ENCODE measurements at places on chromosomes 2 and 18.

DNA sequence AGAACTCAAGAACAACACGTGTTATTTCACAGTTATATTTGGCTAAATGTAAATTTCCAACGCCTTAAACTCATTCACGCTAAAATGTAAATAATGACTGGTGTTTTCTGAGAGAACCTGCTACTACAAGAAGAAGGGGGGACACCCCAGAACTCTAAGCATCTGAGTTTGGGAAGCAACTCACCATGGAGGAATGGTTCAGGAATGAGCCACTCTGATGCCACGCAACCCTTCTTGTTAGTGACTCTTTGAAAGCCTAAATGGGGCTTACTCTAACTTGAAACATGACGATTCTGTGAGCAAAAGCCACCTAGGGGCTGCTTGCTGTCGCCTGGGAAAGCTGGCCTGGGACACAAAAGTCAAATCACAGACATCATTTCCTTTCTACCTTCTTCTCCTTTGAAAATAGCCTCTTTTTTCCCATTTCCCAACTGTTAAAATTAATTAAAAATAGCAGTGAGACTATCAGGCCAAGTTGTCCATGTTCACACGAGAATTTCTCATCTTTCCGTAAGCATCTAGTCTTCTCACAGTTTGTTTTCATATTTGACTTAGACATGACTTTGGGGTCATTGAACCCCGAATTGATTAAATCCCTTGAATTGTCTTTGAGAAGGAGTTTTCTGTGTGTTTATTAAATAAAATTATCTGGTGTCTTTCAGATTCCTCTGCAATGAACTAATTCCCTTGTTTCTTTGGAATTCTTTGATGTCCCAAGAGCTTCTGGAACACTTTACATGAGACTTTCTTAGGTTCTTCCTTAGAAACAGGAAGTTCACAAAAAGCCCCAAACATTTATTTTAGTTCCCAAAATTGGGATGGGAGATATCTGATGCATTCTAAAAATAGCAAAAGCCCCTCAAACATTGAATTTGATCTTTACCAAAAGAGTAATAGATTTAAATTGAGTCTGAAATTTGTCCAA, 75.5 kb upstream of the CABLES1 start:
- DNase-seq: no peak

DNA sequence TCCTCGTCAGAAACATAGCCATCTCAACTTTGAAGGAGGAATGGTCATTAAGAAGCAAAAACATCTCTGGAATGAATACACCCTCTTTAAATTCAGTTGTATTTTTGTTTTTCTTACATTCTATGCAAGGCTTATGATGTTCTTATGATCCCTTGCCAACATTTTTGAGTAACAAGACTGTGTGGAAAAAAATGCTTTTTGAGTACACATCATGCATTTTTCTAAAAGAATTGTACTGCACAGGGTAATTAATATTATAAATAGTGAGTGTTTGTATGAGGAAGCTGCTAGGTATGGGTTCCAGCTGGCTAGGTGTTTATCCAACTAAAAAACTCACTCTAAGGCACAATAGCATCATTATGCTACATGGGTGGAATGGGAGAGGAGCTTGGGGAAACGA, 59.0 kb upstream of the SPATS2L start:
- DNase-seq: no peak

DNA sequence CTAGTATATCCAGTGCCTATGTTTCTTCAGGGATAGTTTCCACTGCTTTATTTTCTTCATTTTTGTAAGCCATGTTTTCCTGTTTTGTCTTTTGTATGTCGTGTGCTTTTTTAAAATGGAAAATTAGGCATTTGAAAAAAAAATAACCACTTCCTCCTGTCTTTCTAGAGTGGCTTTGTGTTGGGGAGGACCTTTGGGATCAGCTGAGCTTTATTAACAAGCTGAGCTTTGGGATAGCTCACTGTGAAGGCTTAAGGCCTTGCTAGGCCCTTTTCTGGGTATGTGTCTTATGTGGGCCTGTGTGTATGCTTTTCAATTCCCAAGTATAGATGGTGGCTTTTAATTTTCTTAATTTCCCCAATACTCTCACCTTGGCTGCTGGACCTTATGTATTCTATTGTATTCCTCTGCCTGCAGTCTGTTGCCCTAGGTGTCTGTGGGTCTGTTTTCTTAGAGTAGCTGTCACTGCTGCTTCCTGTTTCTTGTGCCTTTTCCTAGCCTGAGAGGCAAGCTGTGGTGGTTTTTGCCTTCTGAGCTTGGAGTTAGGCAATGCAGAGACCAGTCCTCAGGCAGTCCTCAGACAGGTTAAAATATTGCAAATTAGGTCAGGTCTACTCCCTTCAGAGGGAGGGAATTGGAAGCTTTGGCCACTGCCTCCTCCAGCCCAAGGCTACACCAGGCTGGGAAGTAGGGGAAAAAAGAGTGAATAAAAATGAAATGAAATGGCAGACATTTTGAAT, 134.7 kb downstream of the LDLRAD4 start:
- no peak for DNase-seq

DNA sequence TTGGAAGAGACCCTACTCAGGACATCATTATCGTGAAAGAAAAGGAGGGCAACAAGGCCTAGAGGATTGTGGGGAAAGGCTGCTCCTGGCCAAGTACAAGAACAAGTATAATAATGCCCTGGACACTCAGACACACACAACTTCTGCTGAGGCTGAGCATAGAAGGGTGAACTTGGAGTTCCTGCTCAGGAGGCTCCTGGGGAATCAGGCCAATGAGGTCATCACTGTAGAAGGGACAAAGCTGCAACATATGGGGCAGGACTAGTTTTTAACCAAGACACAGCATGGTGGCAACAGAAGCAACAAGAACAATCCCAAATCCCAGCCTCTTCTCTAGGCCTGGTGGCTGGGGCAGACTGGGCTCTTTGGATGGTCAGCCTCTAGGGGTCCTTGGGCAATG, 102.6 kb downstream of the POLR1A start:
- DNase-seq: no peak

DNA sequence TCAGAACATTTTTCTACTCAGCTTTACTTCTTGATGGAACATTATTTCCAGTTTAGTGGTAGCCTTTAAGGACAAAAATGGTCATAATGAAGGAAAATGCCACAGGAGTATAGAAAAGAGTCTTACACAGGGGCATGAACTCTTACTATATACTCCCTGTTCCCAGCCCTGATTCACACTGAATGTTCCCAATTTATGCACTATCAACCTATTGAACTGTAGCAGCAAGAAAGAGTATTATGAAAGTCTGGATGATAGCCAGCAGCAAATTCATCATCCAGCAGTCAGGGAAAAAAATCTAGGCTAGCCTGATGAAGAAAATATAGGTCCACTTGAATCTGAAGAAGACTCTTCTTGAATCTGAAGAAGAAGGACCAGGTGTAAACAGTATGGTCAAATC, 1170.3 kb upstream of the CHAC2 start:
- DNase-seq: no peak

DNA sequence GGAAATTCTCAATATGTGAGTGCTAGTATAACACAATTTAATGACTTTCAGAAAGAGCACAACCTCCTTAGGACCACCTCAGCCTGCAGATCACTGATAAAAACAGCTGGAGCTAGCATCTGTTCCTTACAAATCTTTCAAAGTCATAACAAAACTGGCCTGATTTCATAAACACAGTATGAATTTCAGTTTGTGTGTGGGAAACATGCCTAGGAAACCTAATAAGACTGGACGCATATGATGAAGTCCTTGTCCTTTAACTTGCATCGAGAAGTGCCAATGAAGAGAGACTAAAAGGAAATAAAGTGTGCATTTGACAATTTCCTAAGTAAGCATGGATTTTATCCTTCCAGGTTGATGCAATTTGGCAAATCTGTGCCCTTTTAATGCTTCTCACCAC, 74.1 kb upstream of the KLHL14 start:
- DNase-seq: no peak

DNA sequence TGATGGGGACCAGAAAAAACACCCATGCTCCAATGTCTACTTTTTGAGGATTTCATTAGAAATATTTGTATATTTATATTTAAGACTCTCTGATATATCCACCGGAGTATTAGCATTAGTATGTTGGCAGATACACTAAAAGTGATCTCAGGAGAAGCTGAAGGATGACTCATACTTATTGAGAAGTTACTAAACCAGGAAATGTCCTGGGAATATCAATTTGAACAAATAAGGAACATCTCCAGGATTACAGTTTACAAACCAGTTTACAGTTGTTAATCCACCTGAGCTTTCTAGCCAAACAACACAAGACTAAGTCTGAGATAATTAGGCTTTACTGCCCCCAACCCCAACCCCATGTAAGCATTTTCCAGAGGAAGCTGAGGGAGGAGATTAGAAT, 16.1 kb upstream of the DPP4 start:
- no peak for DNase-seq

- DNase-seq: no peak
These were observed 17.0 kb downstream of the BZW1 start for GRCh38 chr2:200828572-200829257.

GRCh38 chr2:106685180-106685897, 198.2 kb downstream of the CD8B2 start:
- DNase-seq: no peak

GRCh38 chr18:39938676-39939608, 2016.1 kb upstream of the PIK3C3 start:
- no peak for DNase-seq

DNA sequence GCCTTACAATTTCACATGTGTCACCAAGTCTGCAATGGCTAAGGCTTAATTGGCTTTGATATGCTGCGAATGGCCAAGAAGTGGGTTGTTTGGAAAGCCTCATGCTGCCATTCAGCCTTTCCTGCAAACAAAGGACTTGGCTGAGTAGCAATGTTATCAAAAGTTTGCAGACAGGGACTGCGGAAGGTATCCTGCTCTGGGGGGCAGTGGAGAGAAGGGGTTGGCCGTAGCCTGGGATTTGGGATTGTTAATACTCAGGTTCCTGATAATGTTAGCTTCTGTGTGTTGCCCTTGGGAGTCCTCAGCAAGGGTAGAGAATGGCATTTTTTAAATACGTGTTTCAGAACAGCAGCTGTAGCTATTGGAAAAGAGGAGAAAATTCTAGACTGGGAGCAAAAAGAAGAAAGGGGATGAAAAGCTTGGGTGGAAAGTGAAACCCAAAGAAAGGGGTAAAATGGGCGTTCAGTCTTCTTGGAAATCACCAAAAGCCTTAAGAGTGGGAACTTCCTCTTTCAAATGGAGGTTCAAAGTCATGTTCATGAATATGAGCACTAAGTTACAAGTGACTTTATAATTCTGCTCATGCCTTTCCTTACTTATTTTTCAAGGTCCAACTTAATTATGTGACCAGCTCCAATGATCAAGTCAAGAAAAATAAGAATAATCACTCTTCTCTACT, 325.1 kb downstream of the RNF144A start:
- DNase-seq: no peak

DNA sequence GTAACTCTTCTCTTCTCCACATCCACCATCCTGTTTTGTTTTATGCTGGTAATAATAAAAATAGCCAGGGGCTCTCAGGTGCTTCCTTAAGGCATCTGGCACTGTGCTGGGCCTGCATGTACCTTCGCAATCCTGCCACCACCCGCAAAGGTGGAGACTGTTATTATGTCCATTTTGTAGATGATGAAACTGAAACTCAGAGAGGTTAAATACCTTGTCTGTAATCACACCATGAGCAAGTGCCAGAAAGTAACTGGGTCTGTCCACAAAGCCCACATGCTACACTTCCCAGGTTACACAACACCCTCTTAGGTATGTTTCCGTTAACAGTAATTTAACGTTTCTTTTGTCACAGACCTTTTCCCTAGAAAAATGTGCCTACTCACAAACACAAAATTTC, 27.0 kb downstream of the NRP2 start:
- no peak for DNase-seq

- DNase-seq: no peak
These were observed 138.0 kb upstream of the DNMT3A start for GRCh38 chr2:25479761-25480160.

DNA sequence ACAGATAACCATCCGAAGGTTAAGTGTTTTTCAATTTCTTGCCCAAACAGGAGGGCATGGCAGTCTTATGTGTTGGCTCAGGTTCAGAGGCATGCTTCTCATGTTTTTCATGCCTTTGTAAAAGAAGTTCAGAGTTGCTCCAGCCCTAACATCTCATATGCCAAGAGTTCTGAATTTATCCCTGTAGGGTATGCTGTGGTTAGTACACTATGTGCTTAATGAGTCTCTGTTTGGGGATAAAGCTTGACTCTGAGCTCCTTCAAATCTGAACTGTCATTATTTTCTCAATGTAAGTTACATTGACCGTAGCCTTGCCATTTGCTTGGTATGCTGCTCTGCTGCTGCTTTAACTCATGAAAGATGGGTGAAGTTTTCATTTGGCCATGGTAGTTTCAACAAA, 67.9 kb upstream of the PNPT1 start:
- no peak for DNase-seq

DNA sequence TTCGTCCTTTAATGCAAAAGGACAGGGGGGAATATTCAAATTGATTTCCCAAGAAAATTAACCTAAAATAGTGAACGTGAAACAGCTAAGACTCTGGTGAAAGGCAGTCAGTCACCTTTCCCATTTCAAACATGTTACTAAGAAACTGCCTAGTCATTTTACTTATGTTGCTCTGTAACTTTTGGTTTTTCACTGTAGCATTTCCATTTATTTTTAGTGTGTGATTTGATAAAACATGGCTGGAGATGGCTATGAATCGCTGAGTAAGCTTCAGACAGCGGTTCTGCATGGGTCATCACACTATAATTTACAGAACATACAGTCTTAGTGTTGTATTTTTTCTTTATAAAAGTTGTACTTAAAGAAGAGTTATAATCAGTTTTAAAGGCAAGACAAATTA, 16.0 kb upstream of the KIDINS220 start:
- no peak for DNase-seq
